ENCODE measurements at places on chromosomes 1 and 21.

DNA sequence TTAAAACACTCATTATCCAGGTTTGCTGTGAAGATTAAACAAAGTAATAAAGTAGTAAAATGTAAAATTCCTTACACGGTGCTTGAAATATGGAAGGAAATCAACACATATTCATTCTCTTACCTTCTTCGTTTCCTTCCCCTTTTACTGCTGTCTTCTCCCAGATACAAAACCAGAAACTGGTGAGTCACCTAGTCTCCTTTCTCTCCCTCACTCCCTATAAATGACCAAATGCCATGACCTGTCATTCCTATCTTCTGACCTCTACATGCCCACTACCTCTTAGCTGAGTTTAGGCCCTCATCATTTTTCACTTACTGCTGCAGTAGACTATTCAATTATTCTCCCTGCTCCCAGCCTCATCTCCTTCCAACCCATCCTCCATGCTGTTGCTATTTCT is 4.3 kb upstream of the NR1I3 start:
- DNase-seq = no peak

DNA sequence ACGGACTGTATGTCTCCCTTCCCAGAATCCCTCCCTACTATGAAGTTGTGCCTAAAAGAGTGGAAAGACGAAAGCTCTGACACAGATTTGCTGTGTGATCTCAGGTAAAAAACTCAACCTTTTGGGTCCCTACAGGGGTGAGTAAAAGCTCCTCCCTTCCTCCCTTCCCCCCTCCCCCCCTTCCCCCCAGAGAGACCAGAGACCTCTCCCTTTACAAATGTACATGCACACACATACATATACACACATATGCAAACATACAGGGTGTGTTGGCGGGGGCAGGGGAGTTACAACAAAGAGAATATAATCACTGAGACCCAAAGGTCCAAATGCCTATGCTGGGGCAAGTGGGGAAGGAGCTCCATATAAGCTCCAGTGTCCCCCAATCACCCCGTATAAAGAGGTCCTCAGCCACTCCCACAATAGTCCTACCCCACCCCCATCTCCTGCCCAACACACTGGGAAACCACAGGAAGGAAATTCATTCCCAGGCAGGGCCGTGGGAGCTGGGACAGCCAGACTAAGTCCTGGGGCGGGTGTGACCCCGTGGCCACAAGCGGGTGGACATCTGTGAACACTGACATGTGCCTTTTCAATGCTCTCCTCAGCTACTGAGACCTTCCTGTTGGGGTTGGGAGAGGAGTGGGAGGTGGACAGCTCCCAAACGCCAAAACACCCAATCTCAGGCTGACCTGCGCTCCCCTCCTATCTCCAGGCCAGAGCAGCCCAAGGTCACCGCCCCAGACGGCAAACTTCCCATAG is 2.0 kb downstream of the MEF2D start:
- DNase-seq = no peak

DNA sequence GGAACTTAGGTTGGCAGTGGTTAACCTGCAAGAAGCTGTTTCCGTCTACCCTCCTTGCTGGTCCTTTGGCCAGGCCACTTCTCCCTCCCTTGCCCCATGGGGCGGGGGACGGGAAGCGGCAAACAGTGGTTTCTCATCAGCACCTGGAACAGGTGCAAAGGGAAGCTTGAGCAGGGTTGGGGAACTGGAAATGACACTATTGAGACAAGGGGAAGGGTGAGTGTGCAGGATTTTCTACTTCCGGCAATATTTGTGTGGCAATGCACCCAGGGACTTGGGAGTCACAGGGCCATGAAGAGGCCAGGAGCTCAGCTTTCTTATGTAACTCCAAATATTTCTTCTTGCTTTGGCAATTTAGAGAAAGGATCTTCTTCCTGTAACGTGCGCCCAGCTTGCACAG is 29.0 kb upstream of the SARS1 start:
- DNase-seq = no peak

DNA sequence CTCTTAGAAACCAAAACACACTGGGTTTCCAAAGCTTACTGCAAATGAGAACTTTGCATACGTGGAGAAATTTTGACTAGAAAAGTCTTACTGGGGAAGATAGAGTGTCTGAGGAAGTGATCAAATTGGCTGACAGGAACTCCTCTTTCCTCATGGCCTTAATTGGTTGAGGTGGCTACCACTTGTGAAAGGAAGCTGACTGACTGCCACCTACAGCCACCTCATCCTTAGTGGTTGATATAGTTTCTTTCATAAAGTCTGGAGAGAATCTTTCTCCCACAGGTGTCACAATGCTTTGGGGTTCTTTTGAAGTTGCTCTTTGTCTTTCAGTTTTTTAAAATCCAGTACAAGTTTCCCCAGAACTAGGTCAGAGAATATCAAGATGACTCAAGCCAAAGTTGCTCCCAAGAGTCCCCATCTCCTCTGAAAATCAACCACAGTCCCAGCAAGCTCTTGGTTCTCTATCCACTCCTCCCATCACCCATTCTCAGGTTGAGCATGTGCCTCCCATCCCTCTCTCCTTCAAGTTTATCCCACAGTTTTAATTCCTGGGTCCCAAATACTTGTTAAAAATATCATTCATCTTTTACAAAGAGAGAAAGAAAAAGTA is 43.3 kb downstream of the GPR88 start:
- no peak for DNase-seq
